ENCODE measurements at places on chromosomes 12 and 14.

DNA sequence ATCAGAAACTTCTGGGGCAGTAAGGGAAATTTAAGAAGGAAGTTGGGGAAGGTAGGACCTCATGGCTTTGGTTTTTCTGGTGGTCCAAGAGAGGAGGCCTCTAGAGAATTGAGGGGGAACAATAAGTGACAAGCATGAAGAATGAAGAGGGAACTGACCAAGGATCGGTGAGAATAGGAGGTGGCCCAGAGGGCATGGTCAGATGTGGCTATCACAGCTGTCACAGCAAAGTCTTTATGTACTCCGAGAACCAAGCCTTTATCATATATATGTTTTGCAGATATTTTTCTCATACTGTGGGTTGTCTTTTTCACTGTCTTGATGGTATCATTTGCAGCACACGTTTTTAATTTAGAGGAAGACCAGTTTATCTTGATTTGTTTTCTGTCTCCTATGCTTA, 64.3 kb downstream of the PPP2R5C start:
- DNase-seq, result no peak

DNA sequence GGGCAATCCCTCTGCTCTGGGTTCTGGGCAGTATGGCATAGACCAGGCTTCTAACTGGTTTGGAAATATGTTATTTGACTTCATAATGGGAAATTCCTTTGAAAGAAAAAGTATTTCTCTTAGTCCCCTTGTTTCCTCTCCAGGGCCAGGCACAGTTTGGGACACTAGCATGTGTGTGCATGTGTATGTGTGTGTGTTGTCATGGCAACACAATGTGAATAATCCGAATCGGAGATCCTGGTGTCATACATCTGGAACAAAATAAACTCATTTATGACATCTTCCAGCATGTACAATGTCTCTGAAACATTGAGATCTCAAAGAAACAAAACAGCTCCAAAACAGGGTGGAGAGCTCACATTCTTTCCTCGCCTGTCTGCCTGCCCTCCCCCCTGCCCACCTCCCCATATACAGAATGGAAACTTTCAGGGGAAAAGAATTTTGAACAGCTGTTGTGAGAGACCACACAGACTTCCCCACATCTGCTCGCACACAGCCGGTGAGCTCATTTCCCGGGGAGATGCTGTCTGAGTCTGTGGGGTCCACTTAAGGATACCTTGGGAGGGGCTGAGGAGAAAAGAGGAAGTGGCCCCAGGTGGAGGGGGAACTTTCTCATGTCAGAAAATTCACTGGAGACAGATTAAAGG, 55.5 kb upstream of the PARP11 start:
- DNase-seq, result no peak

GRCh38 chr12:29534935-29535334, 37.4 kb upstream of the OVCH1 start:
- no peak for DNase-seq

- no peak for DNase-seq
Observed at GRCh38 chr12:75908961-75909605, 122.5 kb downstream of the PHLDA1 start.

DNA sequence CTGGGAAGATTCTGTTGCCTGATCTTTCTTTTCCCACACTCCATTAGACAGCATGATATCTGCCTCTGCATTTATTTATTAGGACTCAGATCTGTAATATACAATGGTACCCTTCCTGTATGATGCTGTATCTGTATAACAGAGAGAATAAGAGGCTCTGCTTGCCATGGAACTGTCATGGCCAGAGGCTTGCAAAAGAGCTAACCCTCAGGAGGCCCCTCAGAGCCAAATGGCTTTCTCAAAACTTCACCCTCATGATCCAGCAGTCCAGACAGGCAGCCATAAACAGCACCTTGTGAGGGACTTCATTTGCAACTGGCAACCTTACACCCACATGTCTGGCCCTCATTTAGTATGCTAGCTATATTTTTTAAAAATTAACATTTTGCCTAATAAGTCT, 57.6 kb downstream of the TMEM30B start:
- no peak for DNase-seq

DNA sequence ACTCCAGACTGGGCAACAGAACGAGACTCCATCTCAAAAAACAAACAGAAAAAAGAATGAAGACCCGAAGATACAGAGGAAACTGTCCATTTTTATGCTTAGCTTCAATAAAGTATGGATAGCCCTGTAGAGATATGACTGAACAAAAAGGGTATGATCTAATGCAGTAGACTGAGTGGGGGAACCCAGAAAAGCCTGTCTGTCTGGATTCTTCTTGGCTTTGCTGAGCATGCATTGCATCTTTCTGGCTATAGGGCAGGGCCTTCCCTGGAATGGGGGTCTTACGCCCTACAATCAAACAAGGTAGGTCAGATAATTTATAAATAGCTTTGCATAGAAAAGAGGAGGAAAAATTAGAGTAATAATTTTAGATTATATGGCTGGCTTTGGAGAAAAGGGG, 10.1 kb downstream of the MIA2 start:
- no peak for DNase-seq

DNA sequence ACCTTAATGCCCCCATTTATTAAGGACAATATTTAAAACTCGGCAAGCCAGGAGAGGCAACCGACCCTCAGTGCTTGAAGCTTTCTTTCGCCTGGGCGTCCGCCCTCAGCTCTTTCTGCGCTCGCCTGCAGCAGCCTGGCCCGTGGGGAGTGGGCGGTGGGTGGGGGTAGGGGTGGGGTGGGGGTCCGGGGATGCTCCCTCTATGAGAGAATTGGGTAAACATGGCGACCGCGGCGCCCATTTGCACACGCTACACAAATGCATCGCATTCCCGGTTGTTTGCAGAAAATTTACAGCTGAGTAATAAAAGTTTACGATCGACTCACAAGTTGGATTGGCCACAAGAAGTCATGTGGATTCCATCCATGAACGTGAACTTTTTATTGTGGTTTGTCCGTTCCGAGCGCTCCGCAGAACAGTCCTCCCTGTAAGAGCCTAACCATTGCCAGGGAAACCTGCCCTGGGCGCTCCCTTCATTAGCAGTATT, 7.7 kb downstream of the HOXC8 start:
- no peak for DNase-seq

DNA sequence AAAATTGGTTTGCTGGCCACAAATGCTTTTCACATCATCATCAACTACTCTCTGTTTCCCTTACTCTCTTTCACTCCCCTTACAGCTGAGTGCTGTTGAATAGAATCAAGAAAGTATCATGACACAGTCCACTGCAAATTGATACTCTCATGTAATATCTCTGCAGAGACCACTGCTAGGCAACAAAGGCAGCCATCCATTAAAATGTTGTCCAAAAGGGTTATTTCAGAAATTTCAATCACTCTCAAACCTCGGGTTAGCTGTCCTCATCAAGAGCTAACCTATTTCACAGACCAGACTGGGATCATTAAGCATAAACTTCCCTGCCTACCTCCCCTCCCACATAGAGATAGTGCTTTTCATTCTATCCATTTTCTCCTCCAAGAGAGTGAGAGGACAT, 186.7 kb downstream of the PLCZ1 start:
- DNase-seq, result no peak

GRCh38 chr12:1403417-1403816, 191.0 kb downstream of the FBXL14 start:
- no peak for DNase-seq

GRCh38 chr14:30803185-30803584, 71.2 kb upstream of the COCH start:
- no peak for DNase-seq

- no peak for DNase-seq
Observed at GRCh38 chr14:34883954-34884353, 8.8 kb upstream of the BAZ1A start.

DNA sequence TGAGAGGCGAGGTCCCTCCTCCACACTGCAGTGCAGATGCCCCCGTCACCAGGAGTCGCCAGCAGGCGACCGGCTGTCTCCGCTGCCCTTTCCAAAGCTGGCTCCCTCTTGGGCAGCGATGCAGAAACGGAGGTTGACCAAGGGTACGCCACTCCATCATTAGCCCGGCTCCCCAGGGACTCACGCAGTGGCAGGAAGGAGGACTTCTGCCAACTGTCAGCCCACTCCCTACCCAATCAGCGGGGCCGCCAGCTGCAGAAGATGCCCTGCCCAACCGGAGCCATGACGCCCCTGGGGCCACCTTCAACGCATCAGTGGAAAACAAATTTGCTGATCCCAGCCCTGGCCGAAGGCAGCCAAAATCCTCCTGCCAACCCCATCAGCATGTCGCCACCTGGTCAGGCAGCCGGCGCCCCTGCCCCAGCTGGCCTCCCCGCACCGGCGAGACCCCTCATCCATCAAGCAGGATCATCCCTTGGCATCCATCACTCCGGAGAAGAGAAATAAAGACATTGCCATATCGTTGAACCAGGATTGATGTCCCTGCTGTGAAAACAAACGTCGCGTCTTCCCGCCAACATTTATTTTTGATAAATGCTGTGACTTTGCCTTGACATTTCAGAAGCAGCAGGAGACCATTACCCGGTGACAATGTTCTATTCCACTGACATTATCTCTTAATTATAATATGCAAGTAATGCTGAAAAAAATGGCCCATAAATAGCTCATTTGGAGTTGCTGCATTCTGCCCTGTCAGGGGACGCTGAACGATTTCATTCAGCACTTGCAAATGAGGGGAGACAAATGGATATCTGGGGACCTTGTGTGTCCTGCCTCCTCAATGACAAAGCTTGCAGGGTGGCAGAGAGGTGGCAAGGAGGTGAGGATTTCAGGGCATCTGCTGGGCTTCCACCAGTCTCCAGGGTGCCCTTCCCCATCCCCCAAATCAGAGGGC, 105.1 kb downstream of the SCARB1 start:
- no peak for DNase-seq

DNA sequence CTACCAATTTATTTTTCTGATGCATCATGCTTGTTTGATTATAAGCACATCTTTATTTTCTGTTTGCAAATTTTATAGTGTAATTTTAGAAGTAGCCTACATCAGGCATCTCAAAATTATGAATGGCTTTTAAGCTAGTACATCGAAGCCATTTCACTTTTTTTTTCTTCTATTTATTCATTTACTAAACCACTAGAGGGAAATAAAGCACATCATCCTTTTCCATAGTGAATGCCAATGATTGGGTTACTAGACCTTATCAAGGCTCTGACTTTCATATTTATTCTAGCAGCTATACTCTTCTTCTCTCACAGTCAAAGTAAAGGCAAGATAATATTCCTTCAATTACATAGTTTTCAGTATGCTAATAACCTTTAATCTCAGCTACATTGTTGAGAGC, 736.4 kb upstream of the LRFN5 start:
- no peak for DNase-seq

GRCh38 chr12:110134691-110135411, 10.7 kb downstream of the IFT81 start:
- no peak for DNase-seq

GRCh38 chr12:115872212-115872611, 405.3 kb downstream of the MED13L start:
- no peak for DNase-seq

DNA sequence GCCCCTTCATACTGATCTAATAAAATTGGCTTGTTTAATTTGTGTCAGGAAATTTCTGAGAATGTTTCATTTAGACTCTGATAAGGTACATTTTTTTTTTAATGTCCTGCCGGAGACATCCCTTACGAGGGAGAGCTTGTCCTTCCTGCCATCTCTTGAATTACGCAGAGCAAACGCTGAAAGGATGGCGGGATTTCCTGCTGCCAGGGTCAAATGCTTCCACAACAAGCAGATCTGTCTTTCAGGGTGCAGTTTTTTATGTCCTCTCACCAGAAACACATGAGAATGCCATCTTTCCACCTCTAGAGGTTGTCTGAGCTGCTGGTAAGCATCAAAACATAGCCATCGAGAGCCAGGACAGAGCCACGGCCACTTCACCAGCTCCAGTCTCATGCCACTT, 126.8 kb upstream of the ARHGAP5 start:
- no peak for DNase-seq

DNA sequence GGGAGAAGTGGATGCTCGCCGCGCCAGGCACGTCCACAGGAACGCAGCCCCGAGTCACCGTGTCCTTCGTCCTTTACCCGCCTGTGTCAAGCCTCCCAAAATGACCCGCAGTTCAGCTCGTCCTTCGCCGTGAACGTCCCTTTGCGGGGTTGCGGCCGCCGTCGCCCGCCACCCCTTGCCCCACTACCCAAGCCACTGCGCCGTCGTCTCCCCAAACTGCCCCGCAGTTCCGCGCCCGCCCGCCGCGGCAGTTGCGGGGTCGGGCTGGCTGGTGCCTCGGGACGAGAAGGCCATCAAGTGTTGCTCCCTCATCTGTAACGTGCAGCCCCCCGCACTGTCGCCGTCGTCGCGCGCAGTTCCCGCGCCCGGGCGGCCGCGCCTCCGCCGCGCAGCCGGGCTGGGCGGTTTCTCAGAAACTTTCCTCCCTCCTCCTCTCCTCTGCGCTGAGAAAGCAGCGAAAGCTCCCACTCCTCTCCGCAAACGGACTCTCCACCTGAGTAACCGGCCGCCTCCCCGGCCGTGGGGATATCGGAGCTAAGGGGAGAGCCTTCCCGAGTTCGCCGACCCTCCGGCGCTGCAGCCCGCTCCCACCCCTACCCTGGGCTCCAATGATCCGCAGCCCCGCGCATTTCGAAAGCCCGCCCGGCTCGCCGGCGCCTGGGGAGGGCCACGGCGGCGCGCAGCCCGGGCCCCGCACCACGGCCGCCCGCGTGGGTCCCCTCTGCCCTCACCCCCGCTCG, 6.7 kb downstream of the CDKN1B start:
- peak; percentile 37 for DNase-seq

- DNase-seq, result no peak
Observed at GRCh38 chr12:119222222-119222951, 43.7 kb downstream of the HSPB8 start.

GRCh38 chr12:108511633-108512540, 3.2 kb upstream of the FICD start:
- peak; percentile 42 for DNase-seq

DNA sequence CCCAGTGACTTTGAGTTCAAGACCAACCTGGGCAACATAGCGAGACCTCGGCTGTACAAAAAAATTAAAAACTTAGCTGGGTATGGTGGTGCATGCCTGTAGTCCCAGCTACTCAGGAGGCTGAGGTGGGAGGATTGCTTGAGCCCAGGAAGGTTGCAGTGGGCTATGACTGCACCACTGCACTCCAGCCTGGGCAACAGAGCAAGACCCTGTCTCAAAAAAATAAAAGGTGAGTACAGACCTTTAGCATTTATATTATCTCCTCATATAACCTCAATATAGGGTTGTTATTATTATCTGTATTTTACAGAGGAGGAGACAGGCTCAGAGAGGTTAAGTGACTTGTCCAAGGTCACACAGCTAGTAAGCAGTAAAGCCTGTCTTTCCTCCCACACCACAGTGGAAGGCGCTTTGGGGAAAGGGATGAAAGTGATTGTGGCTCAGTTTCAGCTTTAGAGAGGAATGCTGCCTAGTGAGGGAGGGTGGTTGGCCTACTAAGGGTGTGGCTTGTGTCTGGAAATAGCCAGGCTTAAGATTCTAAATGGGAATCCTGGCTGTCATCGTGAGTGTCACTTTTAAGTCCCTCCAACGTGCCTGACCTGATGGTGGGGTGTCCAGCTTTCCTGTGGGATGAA, 7.2 kb downstream of the TPCN1 start:
- DNase-seq, result no peak

- peak; percentile 76 for DNase-seq
Observed at GRCh38 chr14:92651106-92651757, 97.2 kb downstream of the LGMN start.

Data from activated naive CD4-positive, alpha-beta T cell (primary cell).